ENCODE measurements at places on chromosomes 7 and 10. TPM values are rescaled to one million over a fixed set of nuclear protein-coding genes. Genes with fewer than 3 reads are reported as not detected.

Gene FRMD4A
- polyA plus RNA-seq: 45.7 TPM

Gene MYL10
- not detected for polyA plus RNA-seq

Gene TEX47
- polyA plus RNA-seq: not detected

- no peak for DNase-seq
Observed at GRCh38 chr7:97871659-97872024, 566 bp downstream of the ASNS start.

DNA sequence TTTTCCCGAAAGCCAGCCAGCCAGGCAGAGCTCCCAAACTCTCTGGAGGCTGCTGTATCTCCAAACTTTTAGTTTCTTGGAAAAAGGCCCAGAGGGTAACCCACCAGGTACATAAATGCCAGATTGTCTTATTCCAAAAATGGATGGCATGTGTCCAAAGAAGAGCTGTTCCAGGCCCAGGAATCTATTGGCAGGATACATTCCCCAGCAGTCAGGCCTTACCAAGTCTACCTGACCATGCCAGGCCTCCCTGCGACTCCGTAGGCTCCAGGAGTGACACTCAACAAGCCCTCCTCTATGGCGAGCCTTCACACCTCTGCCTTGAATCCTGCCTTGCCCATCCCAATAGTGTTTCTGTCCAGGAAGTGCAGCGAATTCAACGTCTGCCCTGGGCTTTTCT, 95.6 kb downstream of the GRB10 start:
- DNase-seq: no peak

- no peak for DNase-seq
Observed at GRCh38 chr7:13188236-13188805, 500.9 kb downstream of the ARL4A start.

DNA sequence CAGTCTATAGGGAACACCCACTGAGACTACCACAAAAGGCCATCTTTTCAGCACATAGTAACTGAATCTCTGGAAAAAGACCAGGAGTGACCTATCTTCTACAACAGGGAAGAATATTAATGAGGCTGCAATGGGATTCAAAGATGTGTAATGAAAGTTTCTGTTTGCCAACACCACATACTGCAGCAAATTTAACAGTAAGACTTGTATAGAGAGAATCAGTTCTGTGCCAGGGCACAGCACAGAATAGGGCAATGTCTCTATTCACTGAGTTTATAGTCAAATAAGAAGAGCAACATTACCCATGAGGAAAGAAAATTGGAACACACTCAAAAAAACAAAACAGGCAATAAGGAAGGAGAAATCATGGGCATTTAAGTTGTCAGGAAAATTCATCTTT, 91.4 kb upstream of the PTN start:
- no peak for DNase-seq

DNA sequence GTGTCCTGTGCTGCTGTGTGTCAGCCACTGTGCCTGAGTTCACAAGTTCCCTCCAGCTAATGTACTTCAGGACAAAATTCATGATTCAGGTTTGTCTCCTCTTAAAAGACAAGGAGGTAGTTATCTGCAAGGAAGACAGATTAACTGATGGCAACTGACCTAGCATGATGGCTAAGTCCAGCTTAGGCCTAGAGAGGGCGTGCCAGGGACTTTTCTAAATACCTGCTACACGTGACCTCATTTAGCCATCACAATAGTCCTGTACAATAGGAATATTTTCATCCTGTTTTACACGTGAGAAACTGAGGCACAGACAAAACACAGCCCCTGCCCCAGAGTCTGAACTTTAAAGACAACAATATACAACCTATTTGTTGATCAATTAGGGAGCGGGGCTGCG, 275.7 kb downstream of the XPNPEP1 start:
- no peak for DNase-seq

- no peak for DNase-seq
Observed at GRCh38 chr10:21509341-21510240, 15.9 kb downstream of the SKIDA1 start.

DNA sequence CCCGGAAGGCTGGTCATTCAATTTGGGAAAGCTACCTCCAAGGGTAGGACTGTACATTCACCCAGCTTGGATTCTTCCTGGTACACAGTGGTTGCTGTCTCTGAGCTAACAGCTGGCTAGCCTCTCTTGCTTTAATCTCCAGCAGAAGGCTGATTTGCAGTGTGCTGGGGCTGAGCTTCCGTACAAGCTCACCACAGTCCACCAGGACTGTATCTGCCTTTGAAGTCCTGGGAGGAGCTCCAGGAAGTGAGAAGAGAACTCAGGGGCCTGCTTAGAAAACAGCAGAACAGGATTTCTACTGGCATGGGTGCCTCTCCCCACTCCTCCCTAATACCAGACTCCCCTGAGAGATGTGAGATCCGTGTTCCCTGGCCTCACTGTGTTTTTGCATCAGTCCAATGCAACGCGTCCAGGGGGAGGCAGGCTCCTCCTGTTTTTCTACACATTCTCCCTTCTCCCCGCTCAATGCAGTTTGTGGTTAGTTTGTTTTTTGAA, 6.6 kb downstream of the AFAP1L2 start:
- DNase-seq: no peak

- DNase-seq: no peak
Observed at GRCh38 chr10:118818621-118819221, 64.0 kb upstream of the CACUL1 start.

DNA sequence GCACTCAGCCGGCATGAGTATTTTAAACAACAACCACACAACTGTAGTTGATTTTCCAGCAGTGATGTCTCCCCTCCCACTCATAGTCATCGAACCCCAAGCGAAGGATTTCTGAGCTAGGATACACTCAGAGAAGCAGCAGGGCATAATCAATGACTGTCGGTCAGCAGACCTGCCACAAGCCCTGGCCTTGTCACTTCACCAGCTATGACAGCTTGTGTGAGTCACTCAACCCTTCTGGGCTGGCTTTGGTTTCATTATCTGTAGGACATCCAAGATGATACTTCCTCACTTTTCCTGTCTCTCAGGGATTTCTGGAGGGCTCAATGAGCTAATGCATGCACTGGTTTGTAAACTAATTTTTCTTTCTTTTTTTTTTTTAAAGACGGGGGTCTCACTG, 22.0 kb upstream of the UBE3C start:
- no peak for DNase-seq

GRCh38 chr7:138712652-138713051, 11.5 kb upstream of the SVOPL start:
- DNase-seq: no peak

- DNase-seq: no peak
Observed at GRCh38 chr10:124480860-124481259, 19.2 kb downstream of the LHPP start.

- DNase-seq: no peak
Observed at GRCh38 chr10:75612904-75613684, 181.7 kb downstream of the LRMDA start.
